Stimulated activated CD4-positive, alpha-beta T cell treated with anti-CD3 and anti-CD28 coated beads, TNF-alpha, amount 100 ng/mL, for 48 hours (primary cell): ENCODE measurements at places on chromosomes 13 and 19.

GRCh38 chr13:52665325-52665724, 12.7 kb downstream of the SUGT1 start:
- DNase-seq: no peak

- no peak for DNase-seq
These were observed 1019.0 kb downstream of the DIAPH3 start for GRCh38 chr13:59144700-59145099.

- no peak for DNase-seq
These were observed 99.6 kb upstream of the NBEA start for GRCh38 chr13:34842466-34842865.

DNA sequence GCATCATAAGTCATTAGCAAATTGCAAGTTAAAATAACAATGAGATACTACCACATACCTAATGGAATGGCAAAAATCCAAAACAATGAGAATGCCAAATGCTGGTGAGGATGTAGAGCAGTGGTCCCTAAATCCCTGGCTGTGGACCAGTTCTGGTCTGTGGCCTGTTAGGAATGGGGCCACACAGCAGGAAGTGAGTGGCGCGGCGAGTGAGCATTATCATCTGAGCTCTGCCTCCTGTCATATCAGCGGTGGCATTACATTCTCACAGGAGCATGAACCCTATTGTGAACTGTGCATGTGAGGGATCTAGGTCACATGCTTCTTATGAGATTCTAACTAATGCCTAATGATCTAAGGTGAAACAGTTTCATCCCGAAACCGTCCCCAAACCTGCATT, 1694.4 kb downstream of the EFNB2 start:
- no peak for DNase-seq

- DNase-seq: no peak
These were observed 186.2 kb downstream of the RGCC start for GRCh38 chr13:41643507-41643906.

GRCh38 chr13:113981611-113982295, 7.9 kb upstream of the C13orf46 start:
- no peak for DNase-seq

- no peak for DNase-seq
These were observed 13.0 kb downstream of the NMRK2 start for GRCh38 chr19:3945838-3946237.

DNA sequence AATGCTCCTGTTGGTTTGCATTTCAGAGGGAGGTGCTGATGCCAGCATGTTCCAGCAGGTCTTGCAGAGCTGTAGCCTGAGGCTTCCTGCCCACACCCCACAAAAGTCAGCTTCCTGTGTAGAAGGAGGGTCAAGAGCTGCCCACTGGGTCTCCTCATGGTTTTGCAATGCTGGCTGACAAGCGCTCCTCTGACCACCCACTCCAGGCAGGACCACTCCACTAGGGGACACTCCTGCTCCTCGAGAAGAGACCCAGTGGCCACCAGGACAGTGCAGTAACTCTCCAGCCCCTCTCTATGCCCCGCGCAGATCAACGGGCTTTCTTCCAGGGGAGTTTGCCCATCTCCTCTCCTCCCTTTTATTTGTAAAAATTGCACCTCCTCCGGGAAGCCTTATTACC, 72.9 kb upstream of the UQCRFS1 start:
- DNase-seq: no peak

GRCh38 chr13:24878340-24878739, 114.4 kb downstream of the RNF17 start:
- no peak for DNase-seq

DNA sequence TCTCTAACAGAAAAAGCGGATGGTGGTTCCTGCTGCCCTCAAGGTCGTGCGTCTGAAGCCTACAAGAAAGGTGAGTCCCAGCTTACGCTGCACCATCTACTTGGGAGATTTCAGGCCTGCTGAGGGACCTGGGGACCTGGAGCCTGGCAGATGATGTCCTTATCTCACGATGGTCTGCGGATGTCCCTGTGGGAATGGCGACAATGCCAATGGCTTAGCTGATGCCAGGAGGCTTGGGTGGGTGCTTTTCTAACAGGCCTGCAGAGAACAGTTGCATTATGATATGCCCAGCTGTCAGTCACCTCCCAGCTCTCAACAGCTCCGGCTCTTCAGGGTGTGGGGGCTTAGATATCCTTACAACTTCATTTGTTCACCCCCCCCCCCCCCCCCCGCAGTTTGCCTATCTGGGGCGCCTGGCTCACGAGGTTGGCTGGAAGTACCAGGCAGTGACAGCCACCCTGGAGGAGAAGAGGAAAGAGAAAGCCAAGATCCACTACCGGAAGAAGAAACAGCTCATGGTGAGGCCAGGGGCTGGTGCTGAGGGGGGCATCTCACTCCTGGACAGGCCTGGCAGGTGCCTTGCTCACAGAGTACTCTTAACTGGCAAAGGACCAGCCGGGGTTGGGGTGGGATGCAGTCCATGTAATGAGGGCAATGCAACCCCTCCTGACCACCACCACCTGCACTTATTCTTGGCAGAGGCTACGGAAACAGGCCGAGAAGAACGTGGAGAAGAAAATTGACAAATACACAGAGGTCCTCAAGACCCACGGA, 3.8 kb downstream of the RPL13A start:
- DNase-seq: no peak

DNA sequence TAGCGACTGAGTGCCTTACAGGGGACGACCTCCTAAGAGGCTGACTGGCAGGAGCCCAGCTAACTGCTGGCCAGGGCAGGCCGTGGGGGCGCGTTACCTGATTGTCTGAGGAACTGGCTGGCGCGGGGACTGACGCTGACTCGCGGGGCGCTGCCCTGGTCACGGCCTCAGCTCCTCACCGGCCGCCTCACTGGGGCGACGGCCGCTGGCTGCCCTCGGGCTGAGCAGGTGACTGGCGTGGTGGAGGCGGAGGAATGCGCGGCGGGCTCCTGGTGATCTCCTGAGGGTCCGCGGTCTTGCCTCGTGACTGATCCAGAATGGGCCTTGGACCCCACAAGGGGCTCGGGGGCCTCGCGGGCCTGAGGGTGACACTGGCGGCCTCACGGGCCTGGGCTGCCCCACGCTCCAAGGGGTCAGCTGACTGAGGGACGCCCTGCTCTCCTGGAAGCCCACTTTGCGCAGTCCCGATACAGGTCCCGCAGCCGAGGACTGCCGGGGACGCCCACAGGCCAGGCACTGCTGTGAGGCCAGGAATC, 39.3 kb downstream of the SIGLEC7 start:
- no peak for DNase-seq

DNA sequence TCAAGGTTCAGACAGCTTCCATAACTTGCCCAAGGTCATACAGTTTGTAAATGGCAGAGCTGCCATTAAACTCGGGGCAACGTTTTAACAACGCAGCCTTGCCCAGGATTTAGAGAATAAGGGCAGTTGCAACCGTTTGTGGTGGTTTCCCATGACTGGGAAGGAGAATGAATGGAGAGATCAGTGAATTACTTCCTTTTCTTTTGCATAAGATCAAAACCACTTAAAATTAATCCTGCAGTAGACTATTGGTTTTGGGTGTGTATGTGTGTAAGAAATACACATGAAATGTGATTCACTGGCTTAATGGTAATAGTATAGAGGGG, 179.1 kb upstream of the MIR17HG start:
- no peak for DNase-seq

GRCh38 chr19:16374436-16374835, 49.8 kb downstream of the KLF2 start:
- DNase-seq: no peak

DNA sequence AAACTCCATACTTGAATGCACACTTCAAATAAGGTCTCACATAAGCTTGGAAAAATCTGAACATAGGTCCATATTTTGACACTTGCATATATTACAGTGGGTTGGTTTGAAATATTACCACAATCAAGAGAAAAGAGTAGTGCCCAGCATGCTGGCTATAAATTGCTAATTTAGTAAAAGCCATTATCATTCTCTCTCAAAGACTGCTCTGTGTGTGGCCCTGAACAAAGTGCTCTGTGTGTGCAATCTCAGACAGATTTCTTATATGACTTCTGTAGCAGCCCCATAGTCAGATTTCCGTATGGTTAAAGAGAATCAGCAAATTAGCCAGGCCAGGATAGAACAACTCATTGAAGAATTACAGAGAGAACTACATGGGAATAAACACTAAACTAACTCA, 78.2 kb downstream of the LIG4 start:
- DNase-seq: no peak

- no peak for DNase-seq
These were observed 56.7 kb downstream of the STARD13 start for GRCh38 chr13:33228648-33229445.

- DNase-seq: no peak
These were observed 166.9 kb upstream of the GPR12 start for GRCh38 chr13:26927511-26927910.

DNA sequence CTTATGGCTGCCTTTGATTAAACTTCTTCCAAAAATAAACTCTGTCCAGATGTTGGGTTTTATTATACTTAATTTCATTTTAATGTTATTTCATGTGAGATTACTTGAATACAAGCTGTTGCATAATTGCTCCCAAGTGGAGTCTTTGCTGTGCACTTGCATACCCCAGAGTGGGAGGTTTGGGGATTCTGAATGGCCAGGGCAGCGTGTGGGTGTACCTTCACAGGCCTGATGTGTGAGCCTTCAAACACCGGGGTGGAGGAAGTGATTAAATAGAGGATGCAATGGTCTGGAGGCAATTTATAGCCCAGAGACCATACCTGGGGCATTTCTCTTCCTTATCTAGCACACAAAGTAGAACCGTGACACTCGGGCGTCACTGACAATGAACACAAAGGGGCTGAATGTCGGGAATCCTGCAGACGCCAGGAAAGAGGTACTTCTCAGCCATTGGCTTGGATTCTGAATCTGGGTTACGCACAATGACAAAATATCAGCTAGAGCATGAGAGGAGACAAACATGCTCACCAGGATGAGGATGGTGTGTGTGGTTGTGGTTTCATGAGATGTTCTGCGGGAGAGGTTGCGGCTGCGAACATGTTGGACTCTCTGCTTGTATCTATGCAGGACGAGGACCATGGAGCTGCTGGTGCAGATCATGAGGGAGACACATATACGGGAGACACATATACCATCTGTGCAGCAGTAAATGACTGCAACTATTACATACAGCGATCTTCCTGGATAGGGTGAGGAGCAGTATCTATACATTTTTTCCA, 7.1 kb upstream of the LILRA5 start:
- no peak for DNase-seq

GRCh38 chr19:48192750-48193149, 22.3 kb downstream of the ZSWIM9 start:
- no peak for DNase-seq

- no peak for DNase-seq
These were observed 1784.1 kb downstream of the SLITRK5 start for GRCh38 chr13:89455225-89455624.

DNA sequence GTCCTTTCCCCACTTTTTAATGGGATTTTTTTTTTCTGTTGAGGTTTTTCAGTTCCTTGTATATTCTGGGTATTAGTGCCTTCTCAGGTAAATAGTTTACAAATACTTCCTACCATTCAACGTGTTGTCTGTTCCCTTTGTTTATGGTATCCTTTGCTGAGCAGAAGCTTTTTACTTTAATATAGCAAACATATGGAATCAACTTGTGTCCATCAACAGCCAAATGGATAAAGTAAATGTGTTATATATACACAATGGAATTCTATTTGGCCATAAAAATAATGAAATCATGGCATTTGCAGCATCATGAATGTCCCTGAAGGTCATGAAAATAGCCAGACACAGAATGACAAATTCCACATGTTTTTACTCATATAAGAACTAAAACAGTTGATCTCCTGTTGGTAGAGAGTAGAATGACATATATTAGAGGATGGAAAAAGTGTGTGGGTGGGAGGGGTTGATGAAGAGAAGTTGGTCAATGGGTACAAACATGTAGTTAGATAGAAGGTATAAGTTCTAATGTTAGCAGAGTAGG, 500.8 kb downstream of the SLITRK6 start:
- DNase-seq: no peak

GRCh38 chr19:15330801-15331418, 1.4 kb downstream of the BRD4 start:
- no peak for DNase-seq

DNA sequence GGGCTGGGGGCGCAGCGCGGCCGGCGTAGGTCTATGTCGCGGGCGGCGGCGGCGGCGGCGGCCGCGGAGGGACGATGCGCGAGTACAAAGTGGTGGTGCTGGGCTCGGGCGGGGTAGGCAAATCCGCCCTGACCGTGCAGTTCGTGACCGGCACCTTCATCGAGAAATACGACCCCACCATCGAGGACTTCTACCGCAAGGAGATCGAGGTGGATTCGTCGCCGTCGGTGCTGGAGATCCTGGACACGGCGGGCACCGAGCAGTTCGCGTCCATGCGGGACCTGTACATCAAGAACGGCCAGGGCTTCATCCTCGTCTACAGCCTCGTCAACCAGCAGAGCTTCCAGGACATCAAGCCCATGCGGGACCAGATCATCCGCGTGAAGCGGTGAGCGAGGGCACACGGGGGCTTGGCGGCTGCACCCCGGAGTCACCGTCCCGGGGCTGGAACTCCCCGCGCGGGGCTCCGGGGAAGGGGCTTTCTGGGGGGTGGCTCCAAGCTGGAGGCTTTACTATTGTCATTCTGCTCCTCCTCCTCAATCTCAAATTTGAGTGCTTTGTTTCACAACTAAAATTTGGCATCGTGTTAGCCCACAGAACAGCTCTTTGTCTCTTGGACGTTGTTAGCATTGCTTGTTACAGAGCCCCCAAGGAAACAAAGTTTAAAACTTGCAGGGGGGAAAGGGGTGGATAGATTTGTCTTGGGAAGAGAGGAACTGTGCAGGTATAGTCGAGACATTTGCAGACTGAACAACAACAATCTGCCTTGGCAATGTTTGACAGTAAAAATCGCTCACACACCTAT, 630 bp downstream of the RAP2A start:
- DNase-seq: peak; percentile 0

GRCh38 chr19:50488389-50489194, 11.9 kb upstream of the GARIN5A start:
- no peak for DNase-seq

DNA sequence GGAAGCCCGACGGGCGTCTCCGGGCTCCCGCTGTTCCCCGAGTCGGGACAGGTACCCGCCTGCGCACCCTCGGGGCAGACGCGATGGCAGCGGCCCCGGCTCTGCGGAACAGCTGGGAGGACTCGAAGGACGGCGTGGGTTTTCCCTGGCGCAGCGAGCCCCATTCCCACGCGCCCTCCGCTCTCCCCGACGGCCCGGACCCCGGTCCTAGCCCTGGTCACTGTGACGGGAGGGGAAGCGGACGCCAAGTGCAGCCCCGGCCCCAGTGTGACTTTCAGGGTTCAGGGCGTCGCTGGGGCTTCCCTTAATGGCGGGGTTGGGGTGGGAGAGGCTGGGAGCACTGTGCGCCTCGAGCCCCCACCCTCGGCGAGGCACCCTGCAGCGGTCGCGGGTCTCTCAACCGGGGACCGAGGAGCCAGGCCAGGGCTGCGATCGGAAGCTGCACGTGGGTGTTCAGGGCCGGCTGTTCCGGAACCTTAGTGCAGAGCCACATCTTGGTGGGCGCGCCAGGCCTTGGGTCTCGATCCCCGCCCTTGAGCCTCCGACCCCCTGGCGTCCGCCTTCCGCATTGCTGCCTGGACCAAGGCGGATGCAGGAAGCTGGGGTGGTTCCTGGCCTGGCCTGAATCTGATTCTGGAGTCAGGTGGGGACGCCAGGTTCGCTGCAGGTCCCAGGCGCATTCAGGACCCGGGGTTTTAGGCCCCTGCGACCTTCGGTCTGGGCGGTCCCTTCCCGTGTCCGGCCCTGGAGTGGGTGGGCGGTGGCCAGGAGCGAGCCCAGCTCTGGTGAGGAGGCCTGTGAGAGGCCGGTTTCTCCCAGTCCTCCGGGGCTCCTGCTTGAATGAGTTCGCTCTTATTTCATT, 3.5 kb downstream of the LGALS7B start:
- DNase-seq: peak; percentile 5

GRCh38 chr19:12648088-12648487, 18.5 kb downstream of the MAN2B1 start:
- DNase-seq: no peak

- no peak for DNase-seq
These were observed 255.1 kb downstream of the TBC1D4 start for GRCh38 chr13:75226733-75227435.
